ENCODE measurements at places on chromosomes 3 and 15.
A peak's percentile ranks its signal among the peaks of the same experiment; 100 is the strongest.

DNA sequence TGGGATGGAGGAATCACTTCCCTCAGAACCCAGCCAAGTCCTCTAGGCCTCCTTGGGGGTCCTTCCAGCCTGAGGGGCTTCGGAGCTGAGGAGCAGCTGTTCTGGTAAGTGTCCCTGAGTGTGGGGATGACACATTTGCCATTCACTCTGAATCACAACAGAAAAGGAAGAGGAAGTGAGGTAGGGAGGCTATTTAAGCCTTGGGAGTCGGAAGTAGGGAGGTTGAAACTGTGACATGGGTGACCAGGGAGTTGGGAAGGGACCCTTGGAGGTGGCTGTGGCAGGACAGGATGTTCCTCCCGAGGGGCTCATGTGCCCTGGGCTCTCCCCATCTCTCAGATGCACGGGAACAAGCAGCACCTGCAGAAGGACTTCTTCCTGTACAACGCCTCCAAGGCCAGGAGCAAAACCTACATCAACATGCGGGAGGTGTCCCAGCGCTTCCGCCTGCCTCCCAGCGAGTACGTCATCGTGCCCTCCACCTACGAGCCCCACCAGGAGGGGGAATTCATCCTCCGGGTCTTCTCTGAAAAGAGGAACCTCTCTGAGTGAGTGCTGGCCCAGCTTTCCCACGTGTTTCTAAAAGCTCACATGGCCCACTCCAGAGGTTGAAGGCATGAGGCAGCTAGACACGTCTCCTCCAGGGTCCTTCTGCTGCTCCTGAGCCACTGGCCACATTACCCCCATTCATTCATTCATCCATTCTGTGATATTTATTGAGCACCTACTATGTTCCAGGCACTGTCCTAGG, 43.3 kb downstream of the CAPN3 start:
- no peak for DNase-seq

DNA sequence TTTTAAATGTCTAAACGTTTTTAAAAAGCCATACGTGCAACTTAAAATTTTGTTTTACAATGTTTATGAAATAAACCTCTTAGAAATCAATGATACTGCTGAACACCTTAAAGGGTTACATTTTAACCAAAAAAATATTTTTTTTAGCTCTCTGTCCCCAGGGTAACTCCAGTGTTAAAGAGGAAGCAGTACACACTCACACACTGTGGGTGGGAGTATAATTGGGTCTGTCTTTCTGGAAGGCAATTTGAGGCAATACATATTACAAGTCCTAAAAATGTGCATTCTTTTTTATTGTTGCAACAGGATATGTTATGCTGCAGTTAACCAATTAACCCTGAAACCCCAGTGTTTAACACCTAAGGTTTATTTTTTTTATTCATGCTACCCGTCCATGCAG, 34.1 kb downstream of the WHAMM start:
- no peak for DNase-seq

DNA sequence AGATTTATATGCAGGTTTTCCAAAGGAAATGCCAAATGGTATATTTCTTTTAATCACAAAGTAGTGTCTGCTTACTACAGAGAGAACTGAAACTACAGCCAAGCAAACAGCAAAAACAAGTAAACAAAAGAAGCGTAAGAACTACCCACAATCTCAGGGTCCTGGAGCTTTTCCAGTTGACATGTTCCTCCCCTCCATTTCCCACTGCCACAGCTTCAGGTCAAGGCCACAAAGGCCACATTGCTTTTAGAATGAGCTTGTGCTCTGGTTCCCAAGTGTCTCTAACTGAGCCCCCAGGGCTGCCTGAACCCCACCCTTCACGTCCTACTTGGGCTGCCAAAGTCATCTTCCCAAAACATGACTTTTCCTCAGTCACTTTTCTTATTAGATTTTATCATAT, 24.1 kb downstream of the CTDSPL start:
- no peak for DNase-seq

DNA sequence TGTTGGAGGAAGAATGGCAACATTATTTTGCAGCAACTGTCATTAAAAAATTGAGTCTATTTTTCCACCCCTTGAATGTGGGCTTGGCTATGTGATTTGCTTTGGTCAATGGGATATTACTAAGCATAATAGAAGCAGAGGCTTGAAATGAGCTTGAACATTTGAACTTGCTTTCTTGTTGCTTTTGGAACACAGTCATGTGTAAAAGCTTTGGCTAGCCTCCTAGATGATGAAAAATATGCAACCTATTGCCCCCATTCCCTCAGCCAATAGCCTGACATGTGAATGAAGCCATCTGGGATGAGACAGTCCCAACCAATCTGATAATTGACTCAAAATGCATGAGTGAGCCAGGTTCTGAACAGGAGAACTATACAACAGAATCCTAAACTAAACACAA, 78.4 kb downstream of the PLSCR2 start:
- DNase-seq: no peak

- no peak for DNase-seq
Measured at GRCh38 chr3:179463319-179463718, 12.0 kb upstream of the GNB4 start.

- no peak for DNase-seq
Measured at GRCh38 chr15:70526974-70527325, 236.4 kb downstream of the UACA start.

DNA sequence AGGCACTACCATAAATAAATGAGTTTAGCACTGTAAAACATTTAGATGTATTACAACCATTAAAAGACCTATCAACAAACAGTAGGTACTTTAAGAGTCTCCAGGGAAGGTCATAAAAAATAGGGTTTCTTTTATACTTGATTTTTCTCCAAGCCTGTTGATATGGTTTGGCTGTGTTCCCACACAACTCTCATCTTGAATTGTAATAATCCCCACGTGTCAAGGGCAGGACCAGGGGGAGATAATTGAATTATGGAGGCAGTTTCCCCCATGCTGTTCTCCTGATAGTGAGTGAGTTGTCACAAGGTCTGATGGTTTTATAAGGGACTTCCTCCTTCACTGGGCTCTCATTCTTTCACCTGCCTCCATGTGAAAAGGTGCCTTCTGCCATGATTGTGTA, 468.9 kb upstream of the UBE2E2 start:
- no peak for DNase-seq

DNA sequence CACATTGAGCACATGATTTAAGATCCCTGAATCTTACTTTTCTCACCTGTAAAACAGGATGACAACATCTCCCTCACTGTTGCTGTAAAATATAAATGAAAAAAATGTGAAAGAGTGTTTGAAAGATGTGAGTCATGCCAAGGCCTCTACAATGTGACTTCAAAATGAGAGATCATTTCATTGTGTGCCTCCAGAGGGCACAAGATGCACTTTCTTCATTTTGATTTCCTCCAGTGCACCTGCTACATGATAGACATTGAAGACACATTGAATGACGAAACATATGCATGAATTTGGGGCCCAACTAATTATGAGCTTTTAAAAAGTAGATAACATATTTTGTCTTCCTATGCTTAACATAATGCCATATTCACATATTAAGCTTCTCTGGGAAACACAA, 170.3 kb downstream of the MOBP start:
- no peak for DNase-seq

DNA sequence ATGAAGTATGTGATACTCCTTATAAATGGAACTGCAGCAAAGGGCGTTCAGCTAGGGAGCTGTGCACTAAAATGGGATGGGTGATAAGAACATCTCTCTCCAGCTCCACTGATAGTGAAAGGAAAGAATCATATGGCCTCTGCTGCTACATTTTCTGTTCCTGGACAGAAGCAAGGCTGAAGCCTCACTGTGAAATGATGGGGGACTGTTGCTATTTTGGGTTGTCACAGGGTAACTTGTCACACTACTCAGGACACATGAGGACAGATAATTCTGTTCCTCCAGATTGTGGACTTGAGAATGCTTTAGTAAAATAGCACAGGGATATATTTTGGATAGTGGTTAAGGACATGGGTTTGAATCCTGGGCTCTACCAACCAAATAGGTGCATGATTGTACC, 423.6 kb downstream of the FHIT start:
- DNase-seq: no peak

DNA sequence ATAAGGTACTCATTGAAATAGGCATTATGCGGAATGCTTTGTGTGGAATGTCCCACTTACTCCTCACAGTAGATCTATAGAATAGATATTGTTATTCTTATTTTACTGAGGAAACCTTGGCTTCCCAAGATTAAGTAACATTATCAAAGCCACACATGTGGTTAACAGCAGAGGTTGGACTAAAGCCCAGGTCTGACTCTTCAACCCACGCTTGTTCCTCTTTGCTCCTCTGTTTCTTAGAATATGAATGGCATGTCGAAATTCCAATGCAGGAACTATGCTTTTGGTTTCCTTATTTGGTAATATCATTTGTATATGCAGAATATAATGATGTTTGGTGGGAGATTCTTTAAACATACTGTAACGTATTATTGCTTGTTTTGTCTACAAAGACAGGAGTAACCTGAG, 818.8 kb upstream of the LMCD1 start:
- no peak for DNase-seq

- DNase-seq: no peak
Measured at GRCh38 chr3:11514191-11514821, 129.4 kb downstream of the VGLL4 start.

DNA sequence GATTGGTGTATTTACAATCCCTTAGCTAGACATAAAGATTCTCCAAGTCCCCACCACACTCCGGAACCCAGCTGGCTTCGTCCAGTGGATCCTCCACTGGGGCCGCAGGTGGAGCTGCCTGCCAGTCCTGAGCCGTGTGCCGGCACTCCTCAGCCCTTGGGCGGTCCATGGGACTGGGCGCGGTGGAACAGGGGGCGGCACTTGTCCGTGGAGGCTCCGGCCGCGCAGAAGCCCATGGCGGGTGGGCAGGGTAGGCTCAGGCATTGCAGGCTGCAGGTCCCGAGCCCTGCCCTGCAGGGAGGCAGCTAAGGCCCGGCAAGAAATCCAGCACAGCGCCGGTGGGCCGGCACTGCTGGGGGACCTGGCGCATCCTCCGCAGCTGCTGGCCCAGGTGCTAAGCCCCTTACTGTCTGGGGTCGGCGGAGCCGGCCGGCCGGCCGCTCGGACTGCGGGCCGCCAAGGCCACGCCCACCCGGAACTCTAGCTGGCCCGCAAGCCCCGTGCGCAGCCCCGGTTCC, 3.5 kb upstream of the RNU5B-1 start:
- DNase-seq: peak; percentile 76

GRCh38 chr3:23761440-23761896, 44.3 kb upstream of the UBE2E1 start:
- peak; percentile 77 for DNase-seq

- no peak for DNase-seq
Measured at GRCh38 chr15:28001641-28002040, 97.5 kb downstream of the OCA2 start.

- DNase-seq: no peak
Measured at GRCh38 chr15:100794008-100794407, 85.6 kb upstream of the ALDH1A3 start.

DNA sequence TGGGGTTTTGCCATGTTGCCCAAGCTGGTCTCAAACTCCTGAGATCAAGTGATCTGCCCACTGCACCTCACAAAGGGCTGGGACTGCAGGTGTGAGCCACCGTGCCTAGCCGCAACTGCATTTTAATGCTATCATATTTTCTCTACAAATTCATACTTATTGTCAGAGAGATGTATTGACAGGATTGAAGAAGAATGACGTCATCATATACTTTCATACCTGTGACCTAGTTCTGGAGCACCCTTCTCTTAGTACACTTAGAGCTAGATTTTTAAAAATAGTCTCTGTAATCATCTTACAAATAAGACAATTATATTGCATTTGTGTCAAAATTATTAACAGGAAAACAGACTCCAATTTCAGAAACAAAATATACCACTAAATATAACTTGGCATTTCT, 242.8 kb upstream of the PDZRN3 start:
- no peak for DNase-seq

DNA sequence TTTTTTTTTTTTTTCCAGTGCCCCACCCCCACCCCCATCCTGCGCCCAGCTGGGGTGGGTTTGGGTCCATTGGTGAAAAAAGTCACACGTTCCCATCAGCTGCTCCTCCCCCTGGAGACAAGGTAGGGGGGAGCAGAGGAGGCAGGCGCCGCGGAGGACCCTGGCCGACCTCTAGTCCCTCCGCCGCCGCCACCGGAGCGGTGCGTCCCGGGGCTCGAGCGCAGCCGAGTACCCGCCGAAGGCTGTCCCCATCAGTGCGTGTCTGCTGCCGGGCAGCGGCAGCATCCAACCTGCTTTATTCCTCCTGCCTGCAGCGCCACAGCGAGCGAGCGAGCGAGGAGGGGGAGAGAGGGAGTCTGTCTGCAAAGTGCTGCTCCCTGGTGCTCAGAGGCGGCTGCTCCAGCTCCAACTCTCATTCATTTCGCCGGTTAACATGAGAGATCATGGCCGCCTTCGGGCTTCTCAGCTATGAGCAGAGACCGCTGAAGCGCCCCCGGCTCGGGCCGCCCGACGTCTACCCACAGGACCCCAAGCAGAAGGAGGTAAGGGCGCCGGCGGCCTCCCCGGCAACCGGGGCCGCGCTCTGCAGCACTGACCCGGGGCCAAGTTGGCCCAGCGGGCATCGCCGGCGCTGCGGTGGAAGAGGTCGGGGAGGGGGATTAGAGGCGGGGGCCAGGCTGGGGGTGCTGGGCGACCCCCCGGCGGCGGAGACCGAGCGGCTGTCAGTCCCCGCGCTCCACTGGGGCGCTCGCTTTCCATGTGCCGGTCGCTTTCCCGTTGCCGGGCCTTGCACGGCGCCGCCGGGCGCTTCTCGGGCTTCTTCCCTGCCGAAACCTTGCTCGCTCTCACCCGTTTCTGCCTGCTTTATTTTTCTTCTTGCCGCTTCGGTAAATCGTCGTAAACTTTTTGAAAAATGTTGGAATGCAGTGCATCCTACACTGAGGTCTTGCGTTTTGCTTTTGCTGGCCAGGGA, 1.3 kb downstream of the MED12L start:
- DNase-seq: peak; percentile 80

DNA sequence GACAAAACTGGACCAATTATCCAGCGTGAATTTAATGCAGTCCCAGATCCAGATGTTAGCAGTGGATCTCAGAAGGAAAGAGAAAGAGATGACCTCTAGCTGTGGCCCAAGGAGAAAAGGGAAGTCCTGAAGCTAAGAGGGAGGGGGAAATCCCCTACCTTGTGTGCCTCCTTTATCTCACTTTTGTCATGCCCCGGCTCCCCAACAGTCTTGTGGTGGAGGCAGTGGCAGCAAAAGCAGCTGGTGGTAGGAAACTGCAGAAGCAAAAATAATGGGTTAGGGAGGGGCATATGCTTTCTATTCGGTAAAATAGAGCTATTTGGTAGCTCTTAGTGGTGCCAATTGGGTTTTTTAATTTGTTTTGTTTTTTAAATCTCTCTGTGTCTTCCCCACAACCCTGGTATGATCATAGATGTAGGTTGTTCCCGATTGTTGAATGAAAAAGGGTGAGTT, 56.5 kb downstream of the MCTP2 start:
- peak; percentile 39 for DNase-seq

Data from H7 (cell line).